ENCODE measurements at places on chromosomes 4 and X.

DNA sequence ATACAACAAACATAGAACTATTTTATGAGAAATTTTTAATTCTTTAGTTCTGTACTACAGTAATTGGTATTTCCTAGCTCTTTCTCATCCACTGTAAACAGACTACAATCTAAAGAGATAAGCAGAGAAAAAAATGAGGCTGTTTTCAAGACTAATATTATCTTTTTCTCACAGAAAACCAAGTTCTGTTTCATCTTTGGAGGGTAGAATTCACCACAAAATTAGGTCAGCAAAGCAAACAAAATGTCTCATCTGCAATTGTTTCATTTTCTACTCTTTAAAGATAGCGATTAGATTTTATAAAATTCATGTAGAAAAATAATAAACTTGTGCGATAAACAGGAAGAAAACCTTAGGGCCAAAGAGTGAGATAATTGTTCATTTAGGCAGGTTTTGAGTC, 10.8 kb downstream of the APOO start:
- DNase-seq, result no peak

GRCh38 chr4:188428935-188429334, 289.7 kb downstream of the TRIML1 start:
- DNase-seq, result no peak

- no peak for DNase-seq
Observed at GRCh38 chr4:57190601-57191481, 80.7 kb upstream of the IGFBP7 start.

GRCh38 chrX:9911487-9911886, 55.7 kb upstream of the CLDN34 start:
- no peak for DNase-seq

- DNase-seq, result no peak
Observed at GRCh38 chr4:54661686-54662085, 3.9 kb downstream of the KIT start.

Measured in natural killer cell treated with Interleukin-12 subunit alpha and Interleukin-12 subunit beta and Interleukin-15 and Interleukin-18, amount 100 ng/mL, for 72 hours (primary cell).